ENCODE measurements at places on chromosomes 1 and 21.

DNA sequence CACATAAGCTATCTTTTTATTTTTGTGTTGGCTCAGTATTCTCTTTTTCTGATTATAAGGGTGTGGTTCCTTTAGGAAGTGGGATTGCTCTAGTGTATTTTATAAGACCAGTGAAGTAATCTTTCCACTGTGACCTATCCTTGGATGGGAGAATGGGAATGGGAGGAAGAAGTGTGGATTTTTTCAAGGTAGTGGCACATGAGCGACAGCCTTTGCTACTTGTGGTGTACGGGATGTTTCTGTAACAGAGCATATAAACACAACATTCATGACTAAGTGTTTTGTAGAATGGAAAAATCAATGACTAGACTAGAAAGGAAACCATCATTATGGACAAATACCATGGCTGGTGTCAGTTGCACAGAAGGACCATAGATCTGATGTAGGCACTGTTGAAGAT, 209.6 kb downstream of the GIPC2 start:
- no peak for DNase-seq

DNA sequence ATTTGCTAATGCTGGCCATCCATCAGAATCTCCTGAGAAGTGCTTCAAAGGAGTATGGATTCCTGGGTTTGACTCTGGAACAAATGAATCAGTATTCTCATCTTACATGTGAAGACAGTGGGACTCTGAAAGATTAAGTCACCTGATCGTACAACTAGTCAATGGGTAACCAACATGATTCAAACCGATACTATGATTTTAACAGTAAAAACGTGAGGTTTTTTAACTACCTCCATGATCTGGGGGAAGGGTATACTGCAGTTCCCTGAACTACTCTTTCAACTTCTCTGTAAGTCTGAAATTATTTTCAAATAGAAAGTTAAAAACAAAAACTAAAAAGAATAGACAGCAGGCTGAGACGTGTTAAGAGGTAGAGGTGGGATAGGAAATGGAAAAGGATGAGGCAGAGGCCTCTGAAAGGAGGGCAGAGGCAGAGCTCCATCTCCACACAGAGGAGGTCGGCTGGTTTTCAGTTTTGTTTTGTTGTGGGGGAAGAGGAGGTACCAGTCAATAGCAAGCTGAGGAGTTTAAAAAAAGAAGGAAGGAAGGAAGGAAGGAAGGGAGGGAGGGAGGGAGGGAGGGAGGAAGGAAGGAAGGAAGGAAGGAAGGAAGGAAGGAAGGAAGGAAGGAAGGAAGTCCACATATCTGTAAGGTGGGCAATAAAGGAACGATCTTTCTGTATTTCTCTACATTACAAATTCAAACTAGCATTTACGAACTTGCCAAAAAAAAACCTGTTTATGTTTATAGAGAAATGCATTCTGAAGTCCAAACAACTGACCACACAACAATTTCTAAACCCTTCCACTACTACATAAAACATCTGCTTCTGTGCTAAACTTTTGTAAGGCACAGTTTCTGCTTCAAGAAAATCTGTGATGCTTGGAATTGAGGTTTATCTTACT, 213.1 kb downstream of the RERE start:
- DNase-seq, result peak; percentile 46

GRCh38 chr1:162327788-162328165, 48.9 kb downstream of the SPATA46 start:
- no peak for DNase-seq

DNA sequence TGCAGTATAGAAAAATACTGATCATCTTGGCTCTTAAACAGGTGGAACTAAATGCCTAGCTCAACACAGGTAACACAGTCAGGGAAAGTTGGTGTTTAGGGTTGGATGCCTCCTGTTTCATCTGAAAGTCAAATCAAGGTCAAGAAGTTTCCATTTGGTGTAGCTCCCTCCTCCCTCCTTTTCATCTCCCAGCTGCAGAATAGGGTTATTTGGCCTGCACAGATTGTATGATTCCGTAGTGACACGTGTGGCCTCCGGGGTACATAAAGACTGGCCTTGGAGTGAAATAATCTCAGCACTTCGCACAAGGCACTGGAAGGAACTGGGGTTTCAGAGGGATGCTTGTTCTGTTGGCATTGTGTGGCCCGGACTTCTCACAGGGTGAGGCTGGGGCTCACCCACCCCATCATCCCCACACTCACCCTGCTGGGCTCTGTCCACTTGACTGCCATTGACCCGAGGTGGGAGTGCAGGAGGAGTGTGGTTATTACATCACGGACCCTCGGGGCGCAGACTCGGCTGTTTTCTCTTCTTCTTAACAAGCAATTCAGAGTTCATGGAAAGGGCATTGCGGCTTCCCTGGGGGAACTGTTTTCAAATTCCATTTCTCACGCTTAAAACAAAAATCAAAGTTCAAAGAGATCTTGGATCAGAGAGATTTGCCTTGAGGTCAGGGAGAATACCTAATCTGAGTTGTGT, 18.4 kb downstream of the IGSF5 start:
- DNase-seq, result no peak

DNA sequence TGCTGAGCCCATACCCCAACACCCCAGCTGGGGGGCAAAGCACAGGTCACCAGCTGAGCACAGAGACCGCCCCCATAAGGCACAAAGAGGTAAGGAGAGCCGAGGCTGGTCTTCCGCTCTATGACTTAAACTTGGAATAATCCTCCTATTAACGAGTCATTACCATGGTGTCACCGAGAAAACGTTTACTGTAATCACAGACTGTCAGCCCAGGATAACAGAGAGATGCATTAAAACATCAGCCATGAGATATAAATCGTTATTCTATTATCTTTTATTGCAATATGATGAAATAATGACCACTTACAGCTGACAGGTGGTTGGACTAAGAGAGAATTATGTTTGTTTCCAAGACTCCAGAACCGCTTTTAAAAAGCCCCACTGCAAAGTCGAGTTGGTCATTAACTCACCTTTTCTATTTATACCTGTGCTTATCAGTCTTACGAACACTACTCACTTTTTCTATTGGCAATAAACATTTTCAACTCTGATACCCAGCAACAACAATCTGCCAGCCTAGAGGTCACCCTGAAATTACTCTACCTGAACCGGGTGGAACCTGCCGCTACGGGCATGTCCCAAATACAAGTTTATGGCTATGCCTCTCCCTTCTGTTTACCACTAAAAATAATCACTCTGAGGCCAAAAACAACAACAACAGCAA, 21.5 kb downstream of the NPHP4 start:
- DNase-seq, result no peak
